ENCODE measurements at places on chromosomes 5 and 9.

DNA sequence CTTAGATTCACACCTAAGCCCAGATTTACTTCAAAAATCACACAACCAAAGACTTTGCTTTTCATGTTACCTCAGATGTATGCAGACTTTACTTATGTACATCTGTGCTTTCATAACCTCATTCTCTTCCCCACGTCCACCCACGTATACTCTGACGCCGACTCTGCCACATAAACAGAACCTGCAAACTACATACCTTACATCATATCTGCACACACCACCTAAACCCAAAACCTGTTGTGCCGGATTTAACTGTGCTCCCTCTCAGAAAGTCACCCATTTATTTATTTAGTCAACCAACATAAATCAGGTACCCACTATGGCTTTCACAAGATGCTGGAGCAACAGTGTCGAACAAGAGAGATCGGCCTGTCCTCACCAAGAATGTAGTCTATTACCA, 1.0 kb upstream of the DPYSL3 start:
- DNase-seq, result no peak

GRCh38 chr5:154162539-154163151, 27.9 kb upstream of the GALNT10 start:
- no peak for DNase-seq

GRCh38 chr9:130522233-130522808, 57.1 kb upstream of the FUBP3 start:
- DNase-seq, result no peak

GRCh38 chr5:113552620-113553019, 39.1 kb downstream of the YTHDC2 start:
- no peak for DNase-seq

- no peak for DNase-seq
Observed at GRCh38 chr5:134577022-134577795, 51.7 kb downstream of the JADE2 start.

DNA sequence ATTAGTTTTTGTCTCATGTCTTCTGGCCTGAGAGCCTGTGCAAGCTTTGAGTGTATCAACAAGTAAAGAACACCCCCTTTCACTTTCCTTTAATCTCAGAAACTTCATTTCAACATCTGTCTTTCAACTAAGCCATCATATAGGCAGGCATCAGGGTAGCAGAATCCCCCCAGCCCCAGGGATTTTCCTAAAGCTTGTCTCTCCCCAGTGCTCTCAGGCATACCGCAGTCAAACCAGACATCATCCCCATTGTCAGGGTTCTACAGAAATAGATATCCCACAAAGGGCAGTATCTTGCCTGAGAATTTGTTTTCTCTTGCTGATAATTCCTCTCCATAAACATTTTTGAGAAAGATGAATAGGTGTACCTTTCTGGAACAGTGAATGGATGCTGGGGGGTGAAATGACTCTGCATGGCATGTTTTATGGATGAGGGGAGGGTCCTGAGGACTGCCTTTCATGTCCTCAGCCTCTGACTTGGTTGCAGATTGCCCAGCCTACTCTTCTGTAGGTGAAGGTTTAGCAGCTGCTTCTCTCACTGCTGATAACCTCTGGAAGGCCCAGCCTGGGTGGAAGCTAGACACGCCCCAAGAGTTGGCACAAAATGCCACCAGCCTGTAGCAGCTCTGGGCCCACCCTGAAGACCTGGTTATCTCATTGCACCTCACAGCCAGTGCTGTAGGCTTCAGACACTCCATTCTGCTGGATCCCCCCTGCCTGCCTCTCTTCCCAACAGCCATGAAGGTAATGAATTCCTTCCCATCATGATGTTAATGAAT, 20.5 kb upstream of the SHB start:
- no peak for DNase-seq

DNA sequence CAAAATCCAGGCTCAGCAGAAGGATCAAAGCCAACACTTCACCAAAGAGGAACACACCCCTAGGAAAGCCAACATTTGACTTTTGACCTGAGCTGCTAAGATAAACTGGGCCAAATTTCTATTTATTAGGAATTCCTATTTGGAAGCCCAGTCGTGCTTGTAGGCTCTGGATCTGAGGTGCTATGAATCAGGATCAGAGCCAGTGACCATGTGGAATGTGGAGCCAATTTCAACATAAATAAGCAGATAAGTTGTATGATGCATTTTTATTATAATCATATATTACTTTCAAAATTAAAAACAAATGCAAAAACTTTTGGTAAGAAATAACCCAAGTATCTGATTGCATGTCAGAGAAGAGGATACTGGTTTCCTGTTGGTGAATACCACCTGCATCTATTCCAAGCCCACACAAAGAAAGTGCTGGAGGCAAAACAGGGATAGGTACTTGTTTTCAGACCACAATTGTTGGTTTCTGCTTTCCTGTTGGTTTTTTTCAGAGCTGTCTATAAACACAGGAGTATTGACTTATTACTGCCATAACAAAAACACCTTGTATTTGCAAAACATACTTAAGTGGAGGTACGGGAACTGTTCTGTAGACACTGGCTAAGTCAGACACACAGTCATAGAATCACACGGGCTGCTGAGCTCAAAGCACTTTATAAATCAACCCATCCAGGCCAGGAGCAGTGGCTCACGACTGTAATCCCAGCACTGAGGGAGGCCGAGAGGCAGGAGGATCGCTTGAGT, 52.8 kb downstream of the ARL15 start:
- DNase-seq, result no peak

GRCh38 chr5:145124806-145125205, 710.3 kb downstream of the PRELID2 start:
- no peak for DNase-seq

GRCh38 chr9:23162789-23163188, 663.3 kb downstream of the ELAVL2 start:
- no peak for DNase-seq

GRCh38 chr5:100644185-100644584, 109.0 kb downstream of the FAM174A start:
- no peak for DNase-seq

DNA sequence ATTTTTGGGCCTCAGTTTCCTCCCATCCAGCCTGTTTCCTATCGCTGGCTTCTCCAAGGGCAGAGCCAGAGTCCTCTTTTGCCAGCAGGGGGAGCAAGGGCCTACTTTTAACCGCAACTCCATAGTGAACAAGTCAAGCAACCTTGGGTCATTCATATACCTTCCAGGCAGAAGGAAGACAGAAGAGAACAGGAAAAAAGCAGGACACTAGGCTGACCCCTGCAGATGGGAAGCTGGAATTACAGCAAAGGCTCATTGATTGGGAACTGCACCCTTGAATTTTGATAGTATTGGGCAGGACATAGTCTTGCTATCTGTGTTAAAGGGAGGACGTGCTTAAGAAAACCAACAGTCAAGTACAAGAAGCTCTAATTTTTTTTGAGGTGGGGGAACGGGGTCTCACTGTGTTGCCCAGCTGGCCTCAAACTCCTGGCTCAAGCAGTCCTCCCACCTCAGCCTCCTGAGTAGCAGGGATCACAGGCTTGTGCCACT, 30.1 kb downstream of the QRFP start:
- peak; percentile 82 for DNase-seq

DNA sequence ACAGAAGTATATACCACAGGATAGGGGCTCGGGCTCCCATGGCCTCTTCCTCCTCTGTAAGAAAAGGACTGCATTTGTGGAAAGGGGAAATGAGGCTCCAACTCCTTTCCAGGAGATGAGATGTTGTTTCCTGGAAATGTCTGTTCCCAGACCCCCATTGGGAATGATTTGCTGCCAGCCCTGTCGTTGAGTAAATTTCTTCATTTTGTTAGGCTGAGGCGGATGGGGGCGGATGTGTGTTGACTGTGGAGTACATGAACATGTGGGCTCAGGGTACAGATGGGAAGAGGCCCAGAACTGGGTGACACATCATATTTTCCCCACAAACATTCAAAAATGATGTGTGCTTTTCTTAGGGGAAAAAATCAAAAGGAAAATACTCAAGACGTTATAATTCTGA, 28.8 kb upstream of the TNFAIP8 start:
- no peak for DNase-seq

GRCh38 chr5:59923465-59923864, 29.9 kb upstream of the PDE4D start:
- DNase-seq, result no peak

DNA sequence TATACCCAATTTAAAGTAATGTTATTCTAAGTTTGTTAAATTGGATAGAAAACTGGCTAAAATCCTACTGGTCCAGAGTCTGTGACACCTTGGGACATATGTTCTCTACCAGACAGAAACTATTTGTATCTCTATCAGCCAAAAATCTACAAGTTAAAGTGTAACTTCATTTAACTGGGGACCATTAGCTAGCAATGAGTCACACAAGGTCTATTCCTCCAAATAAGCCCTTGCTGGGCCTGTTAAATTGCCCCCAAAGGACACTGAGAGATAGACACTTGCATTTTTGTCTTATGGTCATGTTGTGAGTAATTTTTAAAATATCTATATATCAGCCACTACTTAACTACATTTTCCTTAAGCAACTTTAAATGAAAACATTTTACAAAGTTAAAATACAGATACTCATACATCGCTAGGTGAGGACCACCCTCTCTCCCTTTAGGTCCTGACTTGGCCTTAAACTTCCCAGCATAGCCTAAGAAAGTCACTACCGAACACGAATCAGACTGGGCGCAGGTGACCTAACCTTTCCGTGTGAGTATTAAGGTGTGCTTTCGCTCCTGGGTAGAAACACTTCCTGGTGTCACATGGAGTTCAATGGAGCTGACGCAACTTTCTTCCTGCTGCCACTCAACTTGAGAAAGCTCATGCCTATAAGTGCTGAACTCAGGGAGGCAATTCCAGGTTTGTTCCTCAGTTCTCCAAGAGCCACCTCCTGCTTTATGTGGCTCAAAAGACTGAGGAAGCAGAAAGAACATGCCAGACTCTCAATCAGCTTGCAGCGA, 249.1 kb downstream of the DIRAS2 start:
- no peak for DNase-seq

GRCh38 chr5:131226899-131227298, 37.0 kb upstream of the CDC42SE2 start:
- no peak for DNase-seq

DNA sequence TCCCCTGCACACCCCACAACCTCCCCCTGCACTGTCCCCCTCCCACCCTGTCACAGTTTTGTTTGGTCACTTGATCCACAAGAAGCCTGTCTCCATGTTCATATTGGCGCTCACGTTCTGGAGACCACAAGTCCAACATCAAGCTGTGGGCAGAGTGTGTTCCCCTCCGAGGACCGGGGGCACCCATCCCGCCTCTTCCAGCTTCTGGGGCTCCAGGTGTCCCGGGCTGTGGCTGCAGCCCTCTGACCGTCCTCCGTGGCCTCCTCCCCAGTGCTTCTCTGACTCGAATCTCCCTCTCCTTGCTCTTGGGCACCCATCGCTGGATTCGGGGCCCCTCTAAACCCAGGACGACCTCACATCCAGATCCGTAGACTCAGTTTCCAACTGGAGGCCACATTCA, 49.2 kb downstream of the PLEKHG4B start:
- no peak for DNase-seq

- DNase-seq, result no peak
Observed at GRCh38 chr9:72137697-72138365, 11.4 kb upstream of the GDA start.

DNA sequence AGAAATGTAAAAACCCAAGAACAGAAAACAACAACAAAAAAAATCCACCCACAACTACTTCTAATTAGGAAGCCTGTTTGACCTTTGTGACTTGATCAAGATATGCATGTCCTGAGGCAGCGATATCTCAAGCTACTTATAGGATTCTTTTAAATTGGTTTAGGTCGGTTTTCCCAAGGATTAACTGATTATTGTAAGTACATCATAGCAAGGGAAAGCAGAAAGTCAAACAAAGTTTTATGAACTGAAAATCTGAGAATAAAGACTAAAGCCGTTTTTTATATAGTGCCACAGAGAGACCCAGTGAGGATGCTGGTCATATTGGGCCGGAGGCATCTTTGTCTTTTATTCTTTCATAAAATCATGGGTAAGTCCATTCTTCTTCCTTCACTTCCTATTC, 72.0 kb downstream of the CD180 start:
- no peak for DNase-seq

GRCh38 chr5:68966596-68966995, 127.2 kb upstream of the SLC30A5 start:
- DNase-seq, result no peak

DNA sequence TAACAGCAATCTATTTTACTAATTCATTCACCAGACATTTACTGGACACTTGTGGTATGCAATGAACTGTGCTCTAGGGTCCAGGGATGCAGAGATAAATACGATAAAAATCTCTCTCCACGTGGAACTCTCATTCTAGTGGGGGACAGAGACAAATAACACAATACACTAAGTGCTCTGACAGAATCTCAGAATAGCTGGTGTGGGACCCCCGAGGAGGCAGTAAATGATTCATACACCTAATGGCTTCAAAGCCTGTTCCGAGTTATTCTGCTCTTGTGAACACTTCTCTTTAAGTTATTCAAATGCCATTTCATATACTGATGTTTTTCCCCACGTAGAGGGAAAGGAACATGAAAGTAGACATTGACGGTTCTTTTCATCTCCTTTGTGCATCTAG, 302.0 kb upstream of the PDE4D start:
- no peak for DNase-seq

DNA sequence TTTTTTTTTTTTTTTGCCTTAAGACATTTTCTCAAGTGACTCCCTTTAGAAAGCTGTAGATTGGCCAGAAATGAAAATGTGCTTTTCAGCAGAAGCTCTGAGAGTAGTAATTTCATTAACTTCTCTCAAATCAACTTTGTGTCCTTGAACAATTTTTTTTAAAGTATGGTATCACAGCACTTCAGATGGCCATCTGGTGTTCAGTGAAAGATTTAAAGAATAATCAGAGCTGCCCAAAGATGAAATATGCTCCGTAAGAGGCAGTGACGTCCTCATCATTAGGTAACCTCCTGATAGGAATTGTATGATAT, 43.0 kb upstream of the PCAT7 start:
- no peak for DNase-seq

DNA sequence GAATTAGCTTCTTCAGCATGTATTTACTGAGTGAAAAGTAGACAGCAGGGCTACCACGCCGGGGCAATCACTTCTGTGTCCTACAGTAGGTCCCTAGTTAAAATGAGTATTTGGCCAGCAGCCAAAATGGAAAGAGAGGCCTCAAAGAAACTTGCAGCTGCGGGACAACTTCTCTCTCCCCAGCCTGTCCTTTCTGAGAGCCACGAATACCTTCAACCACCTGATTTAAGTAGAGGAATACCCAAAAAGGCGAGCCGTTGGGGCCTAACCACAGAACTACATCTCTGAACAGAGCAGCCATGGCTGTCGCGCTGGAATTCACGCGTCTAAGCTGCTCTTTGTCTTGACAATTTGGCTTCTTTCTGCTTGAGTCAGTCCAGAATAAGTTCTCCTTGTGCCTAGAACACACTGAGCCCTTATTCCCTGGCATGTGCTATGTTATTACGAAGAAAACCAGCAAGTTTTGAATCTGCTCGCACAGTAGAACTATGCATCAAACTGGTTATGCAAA, 43.8 kb upstream of the GOLPH3 start:
- DNase-seq, result peak; percentile 73
